ENCODE measurements at places on chromosomes 3 and 15.

- no peak for DNase-seq
Observed at GRCh38 chr3:193879099-193879863, 256.7 kb upstream of the HES1 start.

- DNase-seq: no peak
Observed at GRCh38 chr3:132898141-132898540, 140.1 kb upstream of the TMEM108 start.

DNA sequence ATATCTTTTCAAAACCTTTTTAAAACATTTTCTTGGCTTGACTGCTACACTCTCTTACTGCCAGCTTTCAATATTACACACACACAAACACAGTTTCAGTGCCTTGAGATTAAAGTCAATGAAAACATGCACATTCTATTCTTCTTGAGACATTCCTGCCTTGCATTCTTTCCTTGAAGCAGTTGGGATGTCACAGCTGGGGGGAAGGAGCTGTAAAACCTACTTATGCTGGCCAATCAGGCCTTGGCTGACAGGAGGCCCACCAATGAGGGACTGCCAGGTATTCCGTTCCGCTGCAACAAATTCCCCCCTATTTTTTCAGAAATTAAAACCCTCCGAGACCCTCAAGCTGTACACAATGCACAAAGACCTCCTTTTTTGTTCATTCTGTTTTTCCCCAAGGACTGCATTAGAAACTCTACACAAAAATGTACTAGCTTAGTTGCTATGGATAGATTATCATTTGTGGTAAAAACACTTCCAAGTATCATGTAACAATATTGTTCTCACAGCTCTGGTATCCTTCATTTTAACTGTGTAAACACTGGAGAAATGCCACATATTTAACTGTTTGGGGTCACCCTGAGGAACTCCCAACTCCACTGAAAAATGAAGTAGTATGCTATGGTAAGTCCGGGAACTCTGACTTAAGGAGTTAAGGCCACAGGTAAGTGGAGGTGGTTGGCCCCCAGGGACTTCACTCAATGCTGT, 18.5 kb downstream of the FSTL1 start:
- no peak for DNase-seq

- DNase-seq: no peak
Observed at GRCh38 chr15:70280781-70281180, 183.1 kb upstream of the TLE3 start.

DNA sequence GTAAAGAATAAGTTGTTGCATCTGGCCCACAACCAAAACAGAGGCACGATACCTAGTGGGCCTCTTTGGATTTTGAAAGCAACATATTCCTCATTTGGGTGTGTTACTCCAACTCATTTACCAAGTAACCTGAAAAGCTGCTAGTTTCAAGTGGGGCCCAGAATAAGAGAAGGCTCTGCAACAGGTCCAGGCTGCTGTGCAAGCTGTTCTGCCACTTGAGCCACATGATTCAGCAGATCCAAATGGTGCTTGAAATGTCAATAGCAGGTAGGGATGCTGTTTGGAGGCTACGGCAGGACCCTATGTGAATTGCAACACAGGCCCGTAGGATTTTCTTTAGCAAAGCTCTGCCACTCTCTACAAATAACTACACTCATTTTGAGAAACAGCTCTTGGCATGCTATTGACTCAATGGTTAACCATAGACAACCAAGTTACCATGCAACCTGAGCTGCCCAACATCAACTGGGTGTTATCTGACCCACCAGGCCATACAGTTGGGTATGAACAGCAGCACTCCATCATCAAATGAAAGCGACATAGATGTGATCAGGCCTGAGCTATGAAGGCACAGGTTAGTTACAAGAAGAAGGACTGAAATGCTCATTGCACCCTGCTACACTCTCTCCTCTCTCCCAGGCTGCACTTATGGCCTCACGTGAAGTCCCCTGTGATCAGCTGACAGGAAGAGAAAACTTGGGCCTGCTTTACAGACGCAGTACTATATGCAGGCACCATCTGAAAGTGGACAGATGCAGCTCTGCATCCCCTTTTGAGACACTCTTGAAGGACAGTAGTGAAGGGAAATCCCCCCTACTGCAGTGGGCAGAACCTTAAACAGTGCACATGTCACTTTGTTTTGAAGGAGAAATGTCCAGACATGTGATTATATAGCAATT, 9.5 kb upstream of the MCF2L2 start:
- no peak for DNase-seq

GRCh38 chr3:87350367-87351199, 74.2 kb upstream of the POU1F1 start:
- DNase-seq: no peak

All from stimulated activated CD4-positive, alpha-beta T cell treated with anti-CD3 and anti-CD28 coated beads, Interleukin-12 subunit alpha, Interleukin-12 subunit beta, amount 100 ng/mL, for 24 hours (primary cell).